ENCODE measurements at places on chromosomes 12 and 14.

DNA sequence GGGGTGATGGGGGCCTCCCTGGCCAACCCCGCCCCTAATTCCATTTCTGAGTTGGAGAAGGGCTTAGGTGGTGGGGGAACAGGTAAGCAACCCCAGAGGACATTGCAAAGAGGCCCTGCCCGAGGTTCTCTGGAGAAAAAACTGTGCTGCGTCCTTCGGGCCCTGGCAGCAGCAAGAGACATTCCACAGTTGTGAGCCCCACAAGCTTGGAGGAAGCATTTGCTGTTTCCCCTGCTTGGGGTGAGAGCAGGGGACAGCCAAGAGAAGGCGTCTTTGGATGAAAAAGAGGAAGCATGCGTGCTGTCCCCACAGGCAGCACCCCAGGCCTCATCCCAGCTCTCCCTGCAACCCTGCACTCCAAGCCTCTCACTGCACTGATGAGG is 1.3 kb downstream of the BDKRB2 start:
- DNase-seq: no peak

DNA sequence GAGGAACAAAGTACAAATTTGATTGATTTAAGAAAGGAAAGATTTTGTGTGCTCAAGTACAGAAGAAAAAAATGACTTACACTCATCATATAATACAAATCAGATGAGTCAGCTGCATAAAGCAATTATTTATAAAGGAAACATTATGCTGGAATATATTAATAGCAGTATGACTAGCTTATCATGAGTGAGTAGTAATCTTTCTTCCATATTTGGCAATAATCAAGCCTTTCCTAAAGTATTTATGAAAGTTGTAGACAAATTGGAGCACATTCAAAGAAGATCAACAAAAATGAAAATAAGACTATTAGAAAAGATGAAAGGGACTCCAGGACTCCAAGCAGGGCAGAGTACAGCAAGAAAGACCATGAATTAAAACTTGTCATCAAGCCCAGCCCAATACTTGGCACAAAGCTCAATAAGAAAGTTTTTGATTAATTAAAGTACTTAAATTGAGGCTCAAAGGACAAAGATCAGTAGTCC is 32.8 kb downstream of the CCER1 start:
- no peak for DNase-seq

GRCh38 chr12:73424484-73424883 is 1113.2 kb upstream of the ATXN7L3B start:
- DNase-seq: no peak

GRCh38 chr14:101191101-101191720 is 287.7 kb upstream of the RTL1 start:
- DNase-seq: no peak

DNA sequence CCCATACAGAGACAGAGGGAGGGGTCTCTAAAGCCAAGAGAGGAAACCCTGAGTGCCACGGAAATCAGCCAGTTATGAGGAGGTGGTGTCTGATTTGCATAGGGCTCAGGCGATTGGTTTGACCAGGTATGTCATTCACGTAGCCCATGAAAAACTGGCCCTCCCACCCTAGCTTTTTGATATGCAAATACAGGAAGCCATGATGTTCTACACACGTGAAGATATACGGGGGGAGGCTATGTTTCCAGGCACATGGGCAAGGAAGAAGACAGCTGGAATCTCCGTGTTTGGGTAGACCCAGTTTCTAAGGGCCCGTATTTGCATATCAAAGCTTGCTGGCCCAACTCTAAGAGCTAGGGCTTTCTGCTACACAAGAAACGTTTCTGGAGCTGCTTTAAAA is 717.8 kb upstream of the SEL1L start:
- DNase-seq: no peak

DNA sequence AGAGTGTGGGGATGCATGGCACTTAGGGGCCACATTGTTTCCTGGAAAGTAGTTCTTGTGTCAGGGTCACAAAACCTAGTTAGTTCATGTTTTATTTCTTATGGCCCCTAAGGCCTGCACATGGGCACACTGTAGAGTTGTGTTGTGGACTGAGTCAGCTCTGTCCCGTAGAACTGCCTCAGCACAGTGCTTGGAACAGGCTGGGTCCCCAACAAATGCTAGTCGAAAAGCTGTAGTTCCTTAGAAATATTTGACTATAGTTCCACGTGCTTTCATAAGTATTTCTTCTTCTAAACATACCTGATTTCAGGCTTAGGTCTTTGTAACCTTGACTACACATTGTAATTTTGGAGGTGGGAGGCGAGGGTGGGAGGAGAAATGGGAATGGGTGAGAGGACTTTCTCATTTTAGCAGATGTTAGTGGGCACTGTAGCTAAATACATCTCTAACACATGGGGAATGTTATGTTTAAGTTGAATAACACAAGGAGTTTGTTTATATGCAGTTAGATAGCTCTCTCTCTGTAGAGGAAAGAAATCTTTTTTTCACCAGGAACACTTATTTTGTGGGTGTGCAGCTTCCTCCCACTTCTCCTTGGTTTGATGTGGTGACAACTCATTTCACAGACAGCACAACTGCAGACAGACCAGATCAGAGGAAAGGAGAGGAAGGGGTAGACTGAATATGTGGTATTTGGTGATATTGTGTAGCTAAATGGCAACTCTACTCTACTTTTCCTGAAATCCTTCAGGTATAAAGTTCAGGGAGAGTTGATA is 39.5 kb upstream of the DACT1 start:
- peak; percentile 19 for DNase-seq

DNA sequence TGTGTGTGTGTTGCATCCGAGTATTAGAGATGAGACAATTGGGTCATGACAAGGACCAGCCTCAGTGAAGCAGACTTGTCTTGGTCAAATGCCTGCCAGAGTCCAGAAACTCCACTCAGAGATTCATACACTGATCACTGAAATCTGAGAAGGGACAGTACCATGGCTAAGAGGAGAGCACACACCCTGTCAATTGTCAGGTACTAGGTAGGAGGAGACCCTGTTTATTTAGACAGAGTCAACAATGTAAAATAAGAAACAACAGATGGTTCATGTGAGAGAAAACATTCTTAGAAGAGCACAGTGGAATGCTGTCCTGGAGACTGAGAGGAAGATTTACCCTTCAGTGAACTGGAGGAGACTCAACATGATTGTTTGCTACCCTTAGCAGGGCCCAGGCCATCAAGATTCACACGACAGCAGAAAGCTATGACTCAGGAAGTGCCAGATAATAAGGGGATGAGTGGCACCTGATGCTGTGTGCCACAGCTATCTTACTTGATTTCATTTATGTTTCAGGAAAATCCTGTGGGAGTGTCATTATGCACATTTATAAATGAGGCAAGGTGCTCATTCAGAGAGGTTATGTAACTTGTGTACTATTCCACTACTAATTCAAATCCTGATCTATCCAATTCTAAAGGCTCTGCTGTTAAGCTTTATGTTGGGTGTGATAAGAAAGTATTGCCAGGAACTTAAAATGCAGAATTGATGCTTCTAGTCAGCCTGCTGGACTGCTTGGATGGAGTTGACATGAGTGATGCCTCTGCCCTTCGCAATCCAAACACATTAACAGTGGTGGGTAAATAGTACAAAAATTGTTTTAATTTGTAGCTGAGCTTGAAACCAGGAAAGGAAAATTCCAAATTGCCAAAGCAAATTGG is 136.6 kb upstream of the NEDD1 start:
- DNase-seq: no peak

- no peak for DNase-seq
Observed at GRCh38 chr12:92039046-92039445, 106.6 kb downstream of the BTG1 start.

DNA sequence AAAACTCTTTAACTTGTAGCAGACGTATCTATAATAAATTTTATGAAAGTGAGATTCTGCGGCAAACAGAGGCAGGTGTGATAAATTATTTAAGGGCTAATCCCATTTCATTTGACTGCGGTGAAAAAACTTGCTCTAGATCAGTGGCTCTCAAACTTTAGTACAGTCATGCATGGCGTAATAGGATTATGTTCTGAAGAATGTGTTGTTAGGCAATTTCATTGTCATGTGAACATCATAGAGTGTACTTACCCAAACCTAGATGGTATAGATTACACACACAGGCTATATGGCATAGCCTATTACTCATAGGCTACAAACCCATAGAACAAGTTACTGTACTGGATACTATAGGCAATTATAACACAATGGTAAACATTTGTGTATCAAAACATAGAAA is 83.7 kb downstream of the HEATR5A start:
- DNase-seq: no peak

- DNase-seq: no peak
Observed at GRCh38 chr12:95942101-95942523, 302 bp downstream of the CCDC38 start.

DNA sequence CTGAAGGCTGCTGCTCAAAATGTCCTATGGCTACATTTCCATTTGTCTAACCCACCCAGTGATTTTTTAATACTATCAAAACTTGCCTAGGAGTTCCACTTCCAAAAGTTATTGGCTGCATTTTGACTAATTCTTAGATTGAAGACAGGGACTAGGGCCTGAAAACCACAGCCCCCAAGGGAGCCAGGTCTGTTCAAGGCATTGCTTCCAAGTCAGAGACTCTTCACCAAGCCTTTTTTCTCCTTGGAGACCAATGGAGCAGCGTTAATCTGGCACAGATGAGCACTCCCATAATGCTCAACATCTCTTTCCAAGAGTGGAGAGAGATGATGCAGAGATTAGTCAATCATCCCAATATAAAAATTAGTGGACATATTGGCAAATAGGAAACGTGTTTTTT is 112.5 kb upstream of the HIF1A start:
- no peak for DNase-seq

DNA sequence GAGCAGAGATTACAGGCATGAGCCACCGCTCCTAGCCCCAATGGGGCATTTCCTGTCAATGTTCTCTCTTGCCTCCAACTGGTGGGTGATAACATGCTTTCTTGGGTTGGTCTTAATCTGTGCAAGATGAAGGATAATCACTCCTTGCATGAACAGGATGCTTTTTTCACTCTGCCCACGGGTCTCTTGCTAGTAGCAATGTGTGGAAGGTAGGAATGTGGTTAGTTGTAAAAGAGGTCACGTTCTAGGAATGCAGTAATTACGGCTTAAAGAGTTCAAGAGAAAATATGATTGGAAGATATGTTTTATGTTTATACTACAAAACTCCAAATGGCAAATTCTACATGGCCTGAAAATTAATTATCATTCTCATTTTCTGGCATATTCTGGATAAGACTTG is 10.5 kb downstream of the RNASE10 start:
- no peak for DNase-seq

DNA sequence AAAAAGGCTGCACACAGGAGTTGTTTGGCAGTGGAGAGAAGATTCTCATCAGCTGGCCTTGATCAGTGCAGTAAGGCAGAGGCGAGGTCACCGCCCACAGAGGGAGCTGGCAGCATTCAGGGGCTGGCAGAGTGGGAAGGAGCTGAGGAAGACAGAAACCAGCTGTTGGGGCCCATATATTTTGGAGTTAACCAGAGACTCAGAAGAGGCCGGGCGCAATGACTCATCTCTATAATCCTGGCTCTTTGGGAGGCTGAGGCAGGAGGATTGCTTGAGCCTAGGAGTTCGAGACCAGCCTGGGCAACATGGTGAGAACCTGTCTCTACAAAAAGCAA is 17.7 kb downstream of the SMCO2 start:
- no peak for DNase-seq

DNA sequence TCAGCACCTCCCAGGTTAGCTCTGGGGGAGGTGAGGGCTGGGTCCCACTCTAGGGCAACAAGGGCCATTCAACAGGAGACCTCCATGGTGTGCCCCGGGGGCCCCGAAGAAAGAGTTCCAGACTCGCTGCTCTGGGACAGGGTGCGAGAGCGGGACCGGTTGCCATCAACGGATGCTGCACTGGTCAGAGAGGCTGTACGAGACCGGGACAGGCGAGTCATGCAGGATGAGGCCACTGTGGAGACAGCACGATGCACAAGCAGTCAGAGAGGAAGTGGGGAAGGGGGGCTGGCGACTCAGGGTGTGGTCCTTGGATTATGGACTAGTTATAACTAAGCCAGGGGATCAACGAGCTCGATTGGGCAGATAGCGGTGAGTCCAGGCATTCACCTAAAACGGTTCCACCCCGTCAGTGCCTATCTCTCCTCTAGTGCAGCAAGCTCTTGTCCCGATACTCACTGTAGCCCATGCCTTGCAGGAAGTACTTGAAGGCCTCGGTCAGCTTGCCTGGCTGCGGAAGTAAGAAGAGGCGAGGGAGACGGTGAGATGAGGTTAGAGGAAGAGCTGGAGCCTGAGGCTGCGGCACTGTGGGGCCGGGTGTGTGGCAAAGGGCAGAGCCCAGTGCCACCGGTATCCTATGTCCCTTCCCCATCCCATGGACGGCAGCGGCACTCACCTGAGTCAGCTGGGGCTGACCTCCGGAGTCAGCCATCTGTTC is 7.2 kb downstream of the NDRG2 start:
- DNase-seq: no peak

DNA sequence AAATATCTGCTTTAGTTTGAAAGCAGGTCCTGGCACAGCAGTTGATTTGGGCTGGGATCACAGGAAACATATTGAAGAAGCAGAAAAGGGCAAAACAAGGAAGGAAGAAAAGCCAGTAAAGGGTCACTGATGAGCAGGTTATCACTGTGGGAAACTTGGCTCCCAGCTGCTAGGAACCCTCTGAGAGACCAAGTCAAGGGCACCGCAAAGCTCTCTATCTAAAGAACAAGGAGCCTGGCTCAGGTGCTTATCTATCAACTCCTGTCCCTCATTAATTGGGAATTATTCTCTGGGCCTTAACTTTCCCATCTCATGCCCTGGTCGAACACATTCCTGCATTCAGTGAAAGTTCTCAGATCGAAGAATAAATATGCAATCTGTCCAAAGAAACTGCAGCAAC is 450.9 kb upstream of the RPL10L start:
- DNase-seq: no peak

- no peak for DNase-seq
Observed at GRCh38 chr12:125696054-125696453, 630.8 kb downstream of the AACS start.

DNA sequence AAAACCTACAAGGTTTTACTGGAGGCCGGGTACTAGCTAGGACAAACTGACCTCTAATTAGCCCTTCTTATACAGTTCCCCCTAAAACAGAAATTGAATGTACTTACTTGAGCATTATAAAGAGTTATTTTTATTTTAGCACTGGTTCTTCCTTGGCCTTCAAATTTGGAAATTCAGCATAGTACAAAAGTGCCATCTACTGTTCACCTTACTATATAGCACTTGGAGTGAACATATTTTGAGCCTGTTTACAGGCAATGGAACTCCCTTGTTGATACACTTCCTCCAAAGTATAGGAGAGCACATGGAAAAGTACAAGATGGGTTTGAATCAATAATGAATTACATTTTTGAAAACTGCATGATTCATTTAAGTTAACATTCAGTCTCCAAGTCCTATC is 3.9 kb upstream of the POC1B start:
- DNase-seq: no peak

DNA sequence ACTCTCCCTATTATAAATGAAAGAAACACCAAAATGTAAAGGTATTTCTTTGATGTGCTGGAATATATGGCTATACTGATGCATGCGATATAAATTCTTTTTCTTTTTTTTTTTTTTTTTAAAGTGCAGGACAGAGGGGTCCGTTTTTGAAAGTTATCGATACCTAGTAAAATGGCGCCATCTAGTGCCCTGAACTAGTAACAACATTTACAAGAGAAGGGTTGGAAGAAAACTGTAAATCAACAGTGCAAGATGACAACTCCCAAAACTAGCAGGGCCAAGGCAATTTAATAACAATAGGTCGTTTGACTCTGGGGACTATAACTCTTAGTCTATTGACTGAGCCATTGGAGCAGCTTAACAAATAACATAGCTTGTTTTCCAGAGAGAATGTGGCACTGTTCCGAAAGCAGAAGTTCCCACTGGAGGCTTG is 137.7 kb downstream of the SPTSSA start:
- DNase-seq: no peak

Measured in activated T-helper 2 cell treated with anti-CD3 and anti-CD28 coated beads, Interferon-gamma antibody, Interleukin-2, Interleukin-4, amounts not matched to agents 10 μg/mL and 5 μg/mL and 100 μg/mL, durations not matched to agents 14 hours and 24 hours and 36 hours (primary cell).